Skin of body (tissue), 3 donors: ENCODE measurements at places on chromosomes 3 and 15. TPM values are rescaled to one million over a fixed set of nuclear protein-coding genes. Genes with fewer than 3 reads are reported as not detected.

DNA sequence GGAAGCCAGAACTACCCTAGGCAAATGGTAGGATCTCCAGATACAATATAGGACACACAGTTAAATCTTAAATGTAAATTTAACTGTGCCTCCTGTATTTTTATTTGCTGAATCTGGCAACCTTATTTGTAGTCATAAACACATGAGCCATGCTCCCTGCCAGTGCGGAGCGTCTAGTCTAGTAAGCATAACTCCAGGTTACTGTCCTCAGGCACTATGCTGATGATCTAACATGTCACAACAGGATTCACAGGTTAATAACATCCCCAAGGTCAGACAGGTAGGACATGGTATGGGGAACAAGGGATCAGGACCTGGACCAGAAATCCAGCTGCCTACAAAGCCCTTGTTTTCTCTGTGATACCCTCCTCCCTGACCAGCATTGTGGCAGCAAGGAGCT is 305.1 kb downstream of the CACNA2D3 start:
- DNase-seq: no peak

DNA sequence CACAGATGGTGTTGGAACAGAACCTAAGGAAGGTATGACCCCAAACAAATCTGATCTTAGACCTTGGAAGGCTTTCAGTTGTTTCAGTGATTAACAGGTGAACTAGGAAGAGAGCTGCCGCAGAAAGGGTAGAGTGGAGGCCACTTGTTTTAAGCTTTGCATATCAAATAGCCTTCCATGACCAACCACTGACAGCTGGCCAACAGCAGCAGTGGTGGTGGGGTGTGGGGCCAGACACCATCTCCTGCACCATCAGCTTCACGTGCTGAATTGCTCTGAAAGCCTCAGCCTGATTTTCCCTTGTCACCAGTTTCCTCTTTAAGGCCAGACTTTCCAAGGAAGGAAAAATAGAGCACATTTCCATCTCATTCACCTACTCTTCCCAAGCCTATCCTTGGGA is 16.6 kb upstream of the OSBPL11 start:
- no peak for DNase-seq

GRCh38 chr3:109440353-109440752 is 103.0 kb upstream of the DPPA4 start:
- DNase-seq: no peak

- DNase-seq: no peak
Observed at GRCh38 chr15:45523166-45523460, 558 bp upstream of the SLC30A4 start.

- no peak for DNase-seq
Observed at GRCh38 chr3:125310623-125311081, 64.5 kb downstream of the ZNF148 start.

DNA sequence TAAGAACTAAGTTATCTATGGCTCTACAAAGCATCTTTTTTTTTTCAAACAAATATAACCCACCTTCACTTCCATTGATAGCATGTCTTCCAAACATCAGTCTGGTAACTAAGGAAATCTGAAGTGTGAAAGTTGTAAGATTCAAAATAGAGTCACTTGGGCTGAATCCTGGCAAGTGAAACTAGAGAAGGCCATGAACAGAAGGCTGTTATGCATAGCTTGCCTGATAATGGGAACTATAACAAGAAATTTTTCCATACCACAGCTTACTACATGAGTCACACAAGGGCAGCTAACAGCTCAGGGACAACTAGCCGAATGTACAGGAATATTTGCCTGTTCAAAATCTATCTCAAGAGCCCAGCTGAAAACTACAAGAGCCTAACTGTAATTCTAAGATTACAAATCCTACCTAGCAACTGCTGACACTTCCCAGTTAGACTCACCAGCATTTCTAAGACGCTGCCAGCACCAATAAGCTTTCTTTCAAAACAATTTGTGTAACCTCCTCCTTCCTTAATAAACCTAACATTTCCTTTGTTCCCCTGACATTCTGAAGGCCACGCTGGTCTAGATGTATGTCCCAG is 1066.5 kb downstream of the PLOD2 start:
- no peak for DNase-seq

DNA sequence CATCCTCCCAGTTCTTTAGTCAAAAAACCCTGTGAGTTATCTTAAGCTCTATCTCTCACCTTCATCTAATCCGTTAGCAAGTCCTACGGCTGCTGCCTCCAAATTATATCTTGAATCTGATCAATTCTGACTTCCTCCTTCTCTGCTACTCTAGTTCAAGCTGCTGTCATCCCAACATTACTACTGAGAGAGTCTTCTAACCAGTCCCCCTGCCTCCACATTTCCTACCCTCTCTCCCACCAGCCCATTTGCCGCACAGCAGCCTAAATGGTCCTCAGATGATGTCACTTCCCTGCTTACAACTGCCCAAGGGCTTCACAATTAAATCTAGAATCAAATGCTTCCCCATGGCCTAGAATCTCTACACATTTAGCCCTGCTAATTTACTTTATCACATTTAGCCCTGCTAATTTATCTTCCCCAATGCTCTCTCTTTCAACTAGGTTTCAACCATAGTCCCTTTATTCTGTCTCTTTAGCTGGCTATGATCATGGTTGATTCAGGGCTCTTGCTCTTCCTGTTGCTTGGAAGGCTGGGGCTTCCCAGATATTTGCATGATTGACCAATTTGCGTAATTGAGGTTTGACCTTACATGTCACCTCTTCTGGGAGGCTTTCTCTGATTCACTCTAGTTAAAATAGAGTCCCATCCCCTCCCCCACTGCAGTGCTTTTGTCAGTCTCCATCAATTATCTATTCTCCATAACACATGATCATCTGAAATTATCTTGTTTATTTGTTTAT is 11.0 kb upstream of the ARL14 start:
- no peak for DNase-seq

- no peak for DNase-seq
Observed at GRCh38 chr15:94066046-94066445, 165.3 kb upstream of the MCTP2 start.

DNA sequence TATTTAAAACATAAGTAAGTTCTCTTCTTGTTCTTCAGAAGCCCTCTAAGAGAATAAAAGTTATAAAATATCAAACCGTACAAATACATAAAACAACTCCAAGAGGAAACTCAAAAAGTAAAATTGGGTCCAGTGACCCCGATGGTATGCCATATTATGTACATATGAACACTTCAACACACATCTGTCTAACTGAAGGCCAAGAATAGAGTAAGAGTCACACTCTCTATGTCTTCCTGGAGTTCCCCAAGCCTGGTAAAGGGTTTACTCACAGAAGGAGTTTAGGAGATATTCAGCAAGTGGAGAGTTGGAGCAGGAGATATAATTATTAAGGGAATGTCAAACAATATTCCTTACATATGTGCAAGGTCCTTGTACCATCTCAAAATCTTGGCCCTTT is 101.3 kb upstream of the EIF1B start:
- no peak for DNase-seq

- no peak for DNase-seq
Observed at GRCh38 chr3:62951037-62951613, 75.9 kb upstream of the CADPS start.

- DNase-seq: no peak
Observed at GRCh38 chr3:23455084-23455483, 252.0 kb downstream of the UBE2E2 start.

DNA sequence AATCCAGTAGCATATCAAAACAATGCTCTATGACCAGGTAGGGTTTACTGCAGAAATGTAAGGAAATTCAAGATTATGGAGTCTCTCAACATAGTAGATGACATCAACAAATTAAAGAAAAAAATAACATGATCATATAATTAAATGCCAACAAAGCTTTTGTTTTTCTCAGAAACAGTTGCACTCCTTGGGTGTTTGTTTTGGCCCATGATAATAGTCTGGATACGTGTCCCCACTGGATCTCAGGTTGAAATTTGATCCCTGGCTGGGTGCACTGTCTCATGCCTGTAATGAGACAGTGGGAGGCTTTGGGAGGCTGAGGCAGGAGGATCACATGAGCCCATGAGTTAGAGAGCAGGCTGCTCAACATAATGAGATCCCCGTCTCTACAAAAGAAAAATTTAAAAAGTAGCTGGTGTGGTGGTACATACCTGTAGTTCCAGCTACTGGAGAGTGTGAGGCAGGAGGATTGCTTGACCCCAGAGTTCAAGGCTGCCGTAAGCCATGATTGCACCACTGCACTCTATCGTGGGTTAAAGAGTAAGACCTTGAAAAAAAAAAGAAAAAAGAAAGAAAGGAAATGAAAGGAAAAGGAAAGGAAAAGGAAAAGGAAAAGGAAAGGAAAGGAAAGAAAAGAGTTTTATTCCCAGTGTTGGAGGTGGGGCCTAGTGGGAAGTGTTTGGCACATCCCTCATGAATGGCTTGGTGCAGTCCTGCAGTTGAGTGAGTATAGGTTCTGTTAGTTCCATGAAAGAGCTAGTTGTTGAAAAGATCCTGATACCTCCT is 53.3 kb upstream of the FOXB1 start:
- DNase-seq: no peak

DNA sequence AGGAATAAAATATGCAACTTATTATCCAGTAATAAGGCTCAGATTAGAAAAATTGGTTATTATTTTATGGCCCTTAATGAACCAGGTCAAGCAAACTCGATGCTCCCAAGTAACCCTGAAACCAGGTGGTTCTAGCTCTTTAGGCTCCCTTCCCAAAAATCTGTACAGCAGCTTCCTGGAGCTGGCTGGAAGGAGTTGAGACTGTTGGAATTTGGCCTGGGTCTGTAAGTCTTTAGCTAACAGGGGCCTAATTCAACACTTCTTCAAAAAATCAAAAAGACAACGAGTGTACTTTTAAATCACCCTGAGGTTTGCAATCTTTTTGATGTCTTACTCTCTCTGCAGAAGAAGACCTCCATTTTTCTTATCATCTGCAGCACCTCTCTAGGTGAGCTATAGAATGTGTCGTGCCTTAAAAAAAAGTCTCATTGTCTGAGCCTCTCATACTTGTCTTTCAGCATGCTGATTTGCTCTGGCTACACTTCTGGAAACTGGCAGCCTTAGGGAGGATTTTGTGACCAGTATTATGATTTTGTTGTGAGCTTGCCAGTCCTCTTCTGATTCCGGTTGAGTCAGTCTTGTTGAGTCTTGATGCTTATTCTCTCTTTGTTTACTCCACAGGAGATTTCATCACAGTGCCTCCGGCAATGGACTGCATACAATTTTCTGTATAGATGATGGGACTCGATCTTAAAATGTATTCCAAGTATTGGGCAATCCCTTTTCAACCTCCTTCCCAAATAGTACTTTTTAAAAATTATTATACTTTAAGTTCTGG is 235.0 kb upstream of the KBTBD8 start:
- DNase-seq: peak; percentile 47

DNA sequence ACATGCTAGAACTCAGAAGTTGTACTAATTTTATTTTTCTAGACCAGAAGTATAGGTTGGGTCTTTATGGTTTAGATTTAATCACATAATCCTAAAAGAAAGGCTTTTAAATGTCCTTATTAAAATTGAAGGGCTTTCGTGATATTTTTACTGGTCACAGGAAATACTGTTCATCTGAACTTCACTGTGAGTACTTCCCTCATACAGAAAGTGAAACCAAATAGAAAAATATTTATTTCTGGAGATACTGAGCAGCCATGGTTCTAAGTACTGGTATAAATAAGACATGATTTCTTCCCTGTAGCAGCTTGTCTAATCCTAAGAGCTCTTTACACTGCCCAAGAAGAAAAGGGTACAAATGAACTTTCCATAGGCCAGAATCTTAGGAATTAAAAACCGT is 2.0 kb downstream of the SNRK start:
- peak; percentile 27 for DNase-seq

- DNase-seq: peak; percentile 17
Observed at GRCh38 chr3:126883241-126883640, 99.7 kb upstream of the PLXNA1 start.

GRCh38 chr3:126433496-126434263 is 39.0 kb downstream of the CFAP100 start:
- DNase-seq: no peak

GRCh38 chr15:39300451-39301153 is 280.3 kb upstream of the THBS1 start:
- DNase-seq: no peak

- DNase-seq: no peak
Observed at GRCh38 chr3:61114316-61114953, 136.8 kb downstream of the FHIT start.

- DNase-seq: no peak
Observed at GRCh38 chr3:66302288-66302687, 81.5 kb downstream of the SLC25A26 start.

DNA sequence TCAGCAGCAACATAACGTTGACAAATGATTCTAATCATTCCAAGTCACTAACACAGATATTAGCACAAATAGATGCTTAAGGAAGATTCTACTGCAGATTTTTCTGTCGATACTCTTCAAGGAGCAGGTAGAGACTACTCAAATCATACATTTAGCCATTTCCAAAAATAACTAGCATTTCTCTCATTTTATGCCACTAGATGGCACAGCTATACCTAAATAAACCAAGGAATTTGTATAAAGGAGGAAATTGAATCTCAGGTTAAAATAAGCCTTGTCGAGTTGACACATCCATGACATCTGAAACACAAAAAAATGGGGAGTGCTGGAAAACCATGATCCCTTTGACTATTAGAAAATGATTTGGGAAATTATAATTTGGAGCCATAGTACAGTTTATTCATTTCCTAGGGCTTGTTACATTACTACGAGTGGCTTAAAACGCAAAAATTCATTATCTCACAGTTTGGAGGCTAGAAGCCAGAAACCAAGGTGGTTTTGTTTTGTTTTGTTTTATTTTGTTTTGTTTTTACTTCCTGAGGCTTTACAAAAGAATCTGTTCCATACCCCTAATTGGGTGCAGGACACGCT is 59.5 kb upstream of the STRIT1 start:
- peak; percentile 39 for DNase-seq

- no peak for DNase-seq
Observed at GRCh38 chr15:100020189-100020588, 287.0 kb upstream of the LYSMD4 start.

- peak; percentile 39 for DNase-seq
Observed at GRCh38 chr15:92617549-92618520, 37.7 kb downstream of the FAM174B start.

MAP6D1 gene
- 1.2 TPM for total RNA-seq

HHATL gene
- 3.9 TPM for total RNA-seq

CDV3 gene
- 90.2 TPM for total RNA-seq

ECE2 gene
- total RNA-seq: not detected

NPAP1 gene
- total RNA-seq: not detected

MYO5C gene
- 8.0 TPM for total RNA-seq

CFAP91 gene
- 0.69 TPM for total RNA-seq

FANCD2OS gene
- total RNA-seq: not detected
